H1 (cell line): ENCODE measurements at places on chromosomes 1 and 21. TPM values are rescaled to one million over a fixed set of nuclear protein-coding genes. Genes with fewer than 3 reads are reported as not detected.

OR14I1 gene
- not detected in 2 replicates for total RNA-seq

SEMA6C gene
- 15.7 and 17.5 TPM in 2 replicates for total RNA-seq

GLMN gene
- 23.8 and 25.0 TPM in 2 replicates for total RNA-seq

USH2A gene
- 0.04 and 0.17 TPM in 2 replicates for total RNA-seq

HOOK1 gene
- 34.5 and 39.5 TPM in 2 replicates for total RNA-seq

PDE4B gene
- 13.9 and 15.1 TPM in 2 replicates for total RNA-seq

WNT3A gene
- total RNA-seq = 0.10 and 0.19 TPM in 2 replicates

MAGOH gene
- 74.3 and 74.5 TPM in 2 replicates for total RNA-seq

MLLT11 gene
- total RNA-seq = 18.1 and 19.2 TPM in 2 replicates

UBL4B gene
- total RNA-seq = not detected in 2 replicates

SLAMF6 gene
- total RNA-seq = not detected in 2 replicates

KRTAP13-2 gene
- not detected in 2 replicates for total RNA-seq

S100A6 gene
- total RNA-seq = 11.1 and 11.5 TPM in 2 replicates

LHX8 gene
- 1.2 and 1.5 TPM in 2 replicates for total RNA-seq

S100A7 gene
- not detected in 2 replicates for total RNA-seq

LRRC7 gene
- total RNA-seq = 0.06 and 0.17 TPM in 2 replicates

PLXNA2 gene
- total RNA-seq = 1.5 and 2.0 TPM in 2 replicates

CCDC17 gene
- total RNA-seq = 1.9 and 2.0 TPM in 2 replicates

GORAB gene
- 9.6 and 12.4 TPM in 2 replicates for total RNA-seq

KRTAP19-1 gene
- total RNA-seq = not detected in 2 replicates

KDF1 gene
- total RNA-seq = 16.7 and 16.9 TPM in 2 replicates
